Adipocyte (in vitro differentiated cells): ENCODE measurements at places on chromosomes 4 and X.

DNA sequence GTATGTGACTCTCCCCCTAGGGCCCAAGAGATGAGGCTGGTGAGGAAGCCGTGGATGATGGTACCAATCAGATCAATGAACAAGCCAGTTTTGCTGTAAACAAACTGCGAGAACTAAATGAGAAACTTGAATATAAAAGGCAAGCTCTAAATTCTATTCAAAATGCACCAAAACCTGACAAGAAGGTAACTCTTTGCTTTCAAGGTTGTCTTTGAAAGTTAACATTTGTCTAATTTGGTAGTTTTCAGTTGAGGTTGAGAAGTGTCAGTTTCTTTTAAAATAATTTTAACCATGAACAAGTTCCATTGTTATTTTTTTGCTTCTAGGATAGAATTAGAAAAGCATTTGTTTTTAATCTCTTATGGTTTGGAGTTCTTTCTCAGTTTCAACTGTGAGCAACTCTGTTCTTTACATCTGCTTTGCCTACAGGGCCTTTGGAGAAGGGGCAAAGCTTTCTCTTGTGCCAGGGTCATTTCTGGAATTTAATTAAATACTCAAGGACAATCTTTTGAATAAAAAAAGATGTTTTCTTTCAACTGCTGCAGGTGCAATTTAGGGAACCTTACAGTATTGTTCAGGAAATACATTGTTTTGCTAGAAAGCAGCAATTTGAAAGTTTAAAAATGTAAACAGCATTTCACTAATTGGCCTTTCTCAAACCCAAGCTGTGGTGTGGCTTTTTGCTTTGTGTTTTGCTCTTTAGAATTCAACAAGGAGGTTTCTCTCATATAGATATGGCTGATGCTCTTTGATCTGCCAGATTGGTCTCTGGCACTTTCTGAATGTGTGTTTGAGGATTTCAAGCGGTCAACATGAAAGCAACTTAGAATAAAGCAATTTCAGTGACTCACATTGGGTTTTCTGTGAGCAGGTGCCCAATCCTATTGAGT is 62.9 kb downstream of the LRP2BP start:
- no peak for DNase-seq

DNA sequence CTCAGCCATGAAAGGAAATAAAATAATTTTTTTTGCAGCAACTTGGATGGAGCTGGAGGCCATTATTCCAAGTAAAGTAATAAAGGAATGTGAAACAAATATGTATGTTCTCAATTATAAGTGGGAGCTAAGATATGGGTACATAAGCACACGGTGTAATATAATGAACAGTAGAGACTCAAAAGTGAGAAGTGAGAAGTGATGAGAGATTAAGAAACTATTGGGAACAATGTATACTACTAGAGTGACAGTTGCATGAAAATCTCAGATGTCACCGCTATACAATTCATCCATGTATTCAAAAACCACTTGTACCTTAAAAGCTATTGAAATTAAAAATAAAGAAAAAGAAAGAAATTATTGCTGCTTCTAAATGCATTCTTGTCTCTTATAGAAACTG is 182.9 kb upstream of the TACR3 start:
- DNase-seq: no peak

GRCh38 chr4:16537926-16538325 is 311.7 kb upstream of the TAPT1 start:
- DNase-seq: no peak

DNA sequence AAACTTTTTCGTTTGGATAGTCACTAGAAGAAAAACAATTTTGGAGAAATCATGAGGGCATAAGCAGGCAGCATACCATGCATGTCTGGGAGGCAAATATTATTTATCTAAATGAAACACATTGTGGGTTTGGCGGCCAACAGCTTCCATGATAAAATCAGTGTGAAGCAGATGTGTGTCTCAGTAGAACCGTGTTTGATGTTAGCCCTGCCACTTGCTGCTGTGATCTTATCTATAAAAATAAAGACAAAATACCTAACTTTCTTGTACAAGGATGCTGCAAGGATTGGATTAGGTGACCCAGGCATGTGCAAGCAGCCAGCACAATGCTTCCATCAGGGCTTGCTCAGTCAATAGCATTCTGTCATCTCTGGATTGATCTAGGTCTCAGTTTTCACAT is 341.4 kb downstream of the PACRGL start:
- DNase-seq: no peak

DNA sequence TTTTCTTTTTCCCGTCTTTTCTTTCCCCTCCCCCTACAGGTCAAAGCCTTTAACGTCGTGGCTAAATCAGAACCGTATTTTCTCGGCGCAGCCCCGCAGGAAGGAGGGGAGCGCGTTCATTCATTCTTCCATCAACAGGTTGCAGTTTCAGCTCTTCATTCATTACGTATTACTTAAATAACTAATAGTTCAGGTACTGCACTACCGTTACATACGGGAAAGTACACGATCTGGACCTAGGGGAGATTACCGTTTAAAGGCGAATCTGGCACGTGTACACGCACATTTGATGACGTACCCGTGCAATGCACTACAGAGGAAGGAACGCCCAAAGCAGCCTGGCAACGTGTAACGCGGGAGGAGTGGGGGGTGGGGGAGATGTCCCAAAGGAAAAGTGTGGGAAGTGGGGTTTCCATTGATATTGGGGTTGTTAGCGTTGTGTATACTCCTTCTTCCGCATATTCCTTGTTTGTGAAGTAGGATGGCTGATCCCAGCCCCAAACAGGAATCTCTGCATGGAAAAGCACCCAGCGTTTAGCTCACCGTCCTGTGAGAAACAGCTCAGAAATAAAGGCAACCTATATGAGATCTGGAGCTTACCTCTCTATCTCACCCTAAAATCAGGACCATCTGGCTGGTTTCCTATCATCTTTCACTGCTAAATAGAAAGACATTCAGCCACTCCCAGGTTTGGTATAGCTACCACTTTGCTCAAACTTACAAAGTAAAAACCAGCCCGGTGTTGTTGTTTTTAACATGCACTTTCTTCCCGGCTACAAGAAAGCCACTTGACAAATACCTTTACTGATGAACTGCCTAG is 585 bp upstream of the SEC24D start:
- DNase-seq: peak; percentile 87

GRCh38 chr4:113248320-113248719 is 198.9 kb downstream of the ANK2 start:
- no peak for DNase-seq

DNA sequence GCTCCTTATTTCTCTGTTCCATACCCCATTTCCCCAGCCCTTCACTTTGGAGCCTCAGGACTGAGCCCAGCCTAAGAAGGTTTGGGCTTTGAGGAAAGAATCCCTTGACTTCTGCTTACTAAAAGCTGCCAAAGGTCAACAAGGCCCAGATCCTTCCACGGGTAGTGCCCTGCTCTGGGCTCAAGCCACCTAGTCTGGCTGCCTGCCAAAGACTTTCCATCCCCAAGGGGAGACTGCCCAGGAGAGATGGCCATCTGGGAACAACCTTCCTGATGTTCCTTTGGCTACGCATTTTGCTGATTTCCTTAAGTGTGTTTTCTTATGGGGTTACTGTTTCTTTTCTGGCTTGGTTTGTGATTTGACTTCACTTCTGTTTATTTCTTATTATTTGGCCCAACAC is 49.8 kb upstream of the NDP start:
- DNase-seq: no peak

DNA sequence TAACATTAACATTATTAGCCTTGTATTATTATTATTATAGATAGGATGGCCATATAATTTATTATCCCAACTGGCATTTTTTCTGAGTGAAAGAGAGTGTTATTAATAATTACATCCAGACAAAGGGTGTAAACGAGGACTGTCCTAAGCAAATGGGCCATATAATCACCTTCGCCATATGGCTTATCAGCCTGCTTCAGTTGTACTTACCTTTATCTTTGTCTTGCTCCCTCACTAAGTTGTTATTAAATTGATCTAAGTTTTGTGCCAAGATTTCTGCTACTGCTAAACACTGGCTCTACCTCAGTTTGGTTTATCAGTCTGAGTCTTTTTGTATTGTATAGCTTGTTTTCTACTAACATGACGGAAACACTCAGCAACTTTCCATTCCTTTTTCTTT is 76.9 kb downstream of the STIM2 start:
- DNase-seq: no peak

- DNase-seq: no peak
These were observed 1105.1 kb upstream of the TENM3 start for GRCh38 chr4:181138116-181138515.

GRCh38 chr4:52838729-52839586 is 23.2 kb upstream of the RASL11B start:
- DNase-seq: no peak

- no peak for DNase-seq
These were observed 107.8 kb upstream of the TMEM47 start for GRCh38 chrX:34764852-34765361.

DNA sequence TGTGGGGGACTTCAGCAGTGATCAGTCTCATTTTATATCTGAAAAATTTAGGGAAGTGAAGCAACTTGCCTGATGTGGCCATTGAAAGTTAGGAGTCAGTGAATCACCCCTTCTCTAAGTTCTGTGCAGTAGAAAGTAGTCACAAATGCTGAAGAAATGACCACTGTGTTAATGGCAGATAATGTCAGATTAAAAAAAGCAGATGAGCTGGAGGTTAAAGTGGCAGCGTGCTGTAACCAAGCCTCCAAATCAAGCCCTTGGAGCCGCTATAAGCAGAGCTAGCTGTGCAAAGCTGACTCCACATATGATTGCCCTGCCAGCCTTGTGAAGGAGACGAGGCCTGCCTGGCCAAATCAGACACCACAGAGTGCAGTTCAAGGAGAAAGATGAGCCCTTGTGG is 39.2 kb upstream of the PDE5A start:
- DNase-seq: no peak

DNA sequence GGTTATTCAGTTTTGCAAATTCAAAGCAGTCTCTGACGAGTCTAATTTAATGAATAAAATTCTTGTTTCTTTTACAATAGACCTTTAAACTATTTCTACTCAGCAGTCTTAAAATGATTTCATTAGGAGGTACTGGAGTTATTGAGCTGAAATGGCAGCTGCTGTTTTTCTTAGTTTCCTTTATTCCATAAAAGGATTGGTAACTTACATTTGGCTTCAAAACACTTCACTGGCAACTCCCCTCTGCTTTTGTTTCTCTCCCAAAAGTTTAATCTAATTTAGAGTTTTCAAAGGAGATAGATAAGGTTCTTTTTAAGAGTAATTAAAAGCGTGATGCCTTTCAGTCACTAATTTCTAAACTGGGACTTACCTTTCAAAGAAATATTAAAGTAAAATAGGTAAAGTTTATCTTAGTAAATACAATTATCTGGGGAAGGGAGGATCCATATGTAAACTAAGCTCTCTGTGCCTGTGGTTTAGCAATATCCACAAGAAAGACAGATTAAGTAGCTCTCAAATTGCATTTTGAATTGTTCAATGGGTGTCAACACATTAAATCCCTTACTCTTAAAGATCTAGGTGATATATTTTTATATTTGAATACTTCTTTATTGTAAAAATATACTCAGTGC is 17.1 kb upstream of the PCDH10 start:
- no peak for DNase-seq

- peak; percentile 52 for DNase-seq
These were observed 27.0 kb downstream of the MAGEE1 start for GRCh38 chrX:76454456-76454927.

- DNase-seq: peak; percentile 81
These were observed 191.1 kb upstream of the FAT4 start for GRCh38 chr4:125123570-125124109.

DNA sequence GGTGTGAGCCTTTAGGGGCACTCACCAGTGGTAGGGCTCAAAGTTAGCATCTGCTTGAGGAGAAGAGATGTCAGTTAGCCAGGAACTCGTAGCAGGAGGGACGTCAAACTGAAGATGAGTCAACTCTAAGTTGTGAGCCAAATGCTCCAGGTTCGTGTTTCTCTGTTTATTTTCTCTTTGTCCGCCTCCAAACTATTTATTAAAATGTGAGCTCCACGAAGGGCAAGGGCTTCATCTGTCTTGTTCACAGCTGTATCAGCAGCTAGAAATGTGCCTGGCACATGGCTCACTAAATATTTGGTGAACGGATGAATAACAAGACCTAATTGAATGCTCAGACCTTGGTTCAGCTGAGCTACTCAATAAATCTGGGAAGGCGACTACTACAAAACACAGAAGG is 248.9 kb downstream of the BCOR start:
- peak; percentile 38 for DNase-seq

DNA sequence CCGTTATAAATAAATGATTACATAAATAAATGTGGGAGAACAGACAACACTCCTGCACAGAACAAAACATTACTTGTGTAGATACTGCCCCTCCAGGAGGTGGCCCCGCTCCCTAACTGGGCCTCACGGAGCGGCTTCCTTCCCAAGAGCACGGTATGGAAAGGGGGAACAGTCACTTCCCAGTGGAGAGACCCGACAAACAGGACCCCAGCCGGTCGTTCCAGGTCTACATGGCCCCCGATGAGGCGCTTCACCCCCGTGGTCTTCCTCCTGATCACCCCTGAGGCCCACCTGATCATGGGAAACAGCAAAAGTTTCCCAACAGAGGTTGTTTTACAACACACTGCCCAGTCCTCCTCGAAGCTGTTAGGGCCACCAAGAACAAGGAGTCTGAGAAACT is 6.6 kb upstream of the SLC6A8 start:
- DNase-seq: no peak

DNA sequence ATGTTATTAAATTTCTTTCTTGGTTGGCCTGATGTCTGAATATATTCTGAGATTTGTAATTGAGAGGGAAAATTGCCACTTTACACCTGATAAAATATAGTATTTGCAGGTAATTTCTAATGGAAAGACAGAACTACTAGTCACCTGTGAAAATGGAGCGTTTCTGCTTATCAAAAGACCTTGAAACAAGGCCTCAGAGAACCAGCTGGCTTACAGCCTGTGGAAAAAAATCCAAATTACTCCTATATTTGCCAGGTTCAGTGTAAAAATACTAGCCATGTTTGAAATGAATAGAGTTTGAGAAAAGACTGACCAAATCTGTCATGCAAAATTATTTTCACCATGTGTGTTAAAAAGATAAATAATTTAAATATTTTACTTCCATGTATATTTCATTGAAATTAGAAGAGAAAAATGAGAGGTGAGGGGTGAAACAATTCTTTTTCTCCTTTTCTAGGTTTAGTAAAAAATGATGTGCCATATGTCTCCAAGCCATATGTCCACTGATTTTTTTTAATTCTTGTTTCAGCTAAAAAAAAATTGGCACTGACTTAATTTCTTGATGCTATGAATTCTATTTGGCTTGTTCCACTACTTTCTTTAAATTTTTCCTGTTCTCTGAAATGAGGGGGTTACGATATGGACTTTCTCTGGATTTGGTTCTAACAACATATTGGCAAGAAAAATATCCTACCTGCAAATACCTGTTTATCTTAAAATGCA is 464.9 kb downstream of the GRXCR1 start:
- DNase-seq: no peak

DNA sequence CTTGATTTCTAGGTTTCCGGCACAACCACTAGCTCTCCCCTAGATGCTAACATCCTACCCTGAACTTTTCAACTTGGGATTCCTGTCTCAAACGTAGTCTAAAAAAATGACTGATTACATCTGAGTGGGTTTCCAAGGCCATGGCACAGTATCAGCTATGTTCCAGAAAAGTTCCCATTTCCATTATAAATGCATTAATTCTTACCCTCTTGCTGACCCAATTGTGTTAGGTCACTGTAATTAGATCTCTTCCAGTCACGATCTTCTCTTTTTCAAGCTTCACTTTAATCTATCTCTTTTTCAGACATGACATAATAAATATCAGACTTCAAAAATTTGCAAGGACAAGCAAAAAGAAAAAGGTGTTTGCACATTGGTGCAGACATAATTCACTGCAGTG is 50.6 kb upstream of the PDE5A start:
- DNase-seq: no peak

GRCh38 chr4:57043347-57044251 is 64.9 kb downstream of the POLR2B start:
- peak; percentile 86 for DNase-seq
